ENCODE measurements at places on chromosomes 11 and 22. TPM values are rescaled to one million over a fixed set of nuclear protein-coding genes. Genes with fewer than 3 reads are reported as not detected.

MPEG1 gene
- polyA plus RNA-seq: 0.61 TPM

NAALADL1 gene
- polyA plus RNA-seq: 3.0 TPM

PLAAT5 gene
- 0.12 TPM for polyA plus RNA-seq

GGTLC2 gene
- not detected for polyA plus RNA-seq

SMC1B gene
- not detected for polyA plus RNA-seq

TENM4 gene
- polyA plus RNA-seq: 1.3 TPM

OR51E2 gene
- polyA plus RNA-seq: not detected

OR52N4 gene
- 0.04 TPM for polyA plus RNA-seq

TIMP3 gene
- 24.7 TPM for polyA plus RNA-seq

OR51B6 gene
- polyA plus RNA-seq: not detected
